MCF 10A (cell line): ENCODE measurements at places on chromosomes 2 and 18.

DNA sequence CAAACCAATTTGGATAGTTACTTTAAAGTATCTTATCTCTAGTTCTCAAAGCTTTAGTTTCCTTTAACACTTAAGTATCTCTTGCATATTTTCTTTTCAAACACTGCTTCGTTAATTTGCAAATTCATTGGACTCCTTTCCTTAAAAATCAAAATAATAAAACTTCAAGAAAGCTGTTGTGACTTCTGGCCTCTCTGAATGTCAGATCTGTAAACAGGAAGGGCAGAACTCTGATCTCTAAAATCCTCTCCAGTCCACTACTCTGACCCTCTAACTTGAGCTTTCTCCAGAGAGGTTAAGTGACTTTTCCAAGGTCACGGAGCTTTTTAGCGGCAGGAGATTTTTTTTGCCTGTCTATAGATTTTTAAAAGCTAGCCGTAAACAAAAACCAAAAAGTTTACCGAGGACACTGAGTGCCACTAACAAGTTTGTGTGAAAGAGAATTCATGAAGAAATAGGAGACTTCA lies 155.5 kb downstream of the TGIF1 start:
- no peak for DNase-seq

DNA sequence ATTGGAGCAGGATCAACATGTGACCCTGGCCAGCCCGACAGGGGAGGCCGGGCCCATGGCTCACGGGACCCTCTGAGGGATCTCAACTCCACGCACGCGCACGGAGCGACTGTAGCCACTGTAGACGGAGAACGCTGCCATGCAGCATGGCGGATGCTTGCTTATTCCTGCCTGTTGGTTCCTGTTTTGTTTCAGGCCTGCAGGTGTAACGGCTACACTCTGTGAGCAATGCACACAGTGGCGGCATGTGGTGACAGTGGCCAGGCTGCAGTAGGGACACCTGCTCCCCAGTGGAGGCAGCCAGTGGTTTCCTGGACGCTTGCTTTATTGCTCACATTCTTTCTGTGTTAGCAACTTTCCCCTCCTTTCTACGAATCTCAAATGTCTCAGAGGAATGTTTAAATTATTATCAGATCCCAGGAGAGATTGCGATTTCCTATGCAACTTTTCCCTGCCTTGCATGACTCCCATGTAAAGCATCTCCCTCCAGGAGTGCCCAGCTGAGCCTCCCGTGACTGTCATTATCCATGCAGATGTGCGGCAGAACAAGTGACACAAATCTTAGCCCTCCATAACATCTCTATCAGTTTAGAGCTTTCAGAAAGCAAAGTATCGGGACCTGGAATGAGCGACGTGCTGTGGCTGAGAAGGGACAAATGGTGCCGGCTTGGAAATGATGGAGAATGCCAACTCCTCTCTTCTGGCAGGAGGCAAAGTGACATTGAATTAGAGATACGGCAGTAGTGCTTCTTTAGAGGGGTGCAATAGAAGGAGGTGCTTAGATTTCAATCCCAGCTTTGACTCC lies 209.7 kb downstream of the ASB1 start:
- DNase-seq, result peak; percentile 6

DNA sequence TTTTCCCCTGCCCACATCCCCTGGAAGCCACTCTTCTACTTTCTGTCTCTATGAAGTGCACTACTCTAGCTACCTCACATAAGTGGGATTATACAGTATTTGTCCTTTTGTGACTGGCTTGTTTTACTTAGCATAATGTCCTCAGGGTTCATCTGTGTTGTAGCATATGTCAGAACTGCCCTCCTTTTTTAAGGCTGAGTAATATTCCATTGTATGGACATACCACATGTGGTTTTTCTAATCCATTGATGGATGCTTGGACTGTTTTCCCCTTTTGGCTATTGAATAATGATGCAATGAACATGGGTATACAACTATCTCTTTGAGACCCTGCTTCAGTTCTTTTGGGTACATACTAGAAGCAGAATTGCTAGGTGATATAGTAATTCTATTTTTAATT lies 95.9 kb downstream of the PRKCE start:
- DNase-seq, result no peak

GRCh38 chr18:69885841-69886531 lies 61.7 kb downstream of the CD226 start:
- DNase-seq, result no peak

- no peak for DNase-seq
Measured at GRCh38 chr2:232387451-232388171, 9.1 kb downstream of the ALPP start.

GRCh38 chr2:26674002-26674751 lies 18.3 kb upstream of the KCNK3 start:
- DNase-seq, result no peak

GRCh38 chr2:42652086-42652485 lies 83.7 kb downstream of the MTA3 start:
- no peak for DNase-seq

GRCh38 chr2:184945824-184946223 lies 347.5 kb downstream of the ZNF804A start:
- no peak for DNase-seq

DNA sequence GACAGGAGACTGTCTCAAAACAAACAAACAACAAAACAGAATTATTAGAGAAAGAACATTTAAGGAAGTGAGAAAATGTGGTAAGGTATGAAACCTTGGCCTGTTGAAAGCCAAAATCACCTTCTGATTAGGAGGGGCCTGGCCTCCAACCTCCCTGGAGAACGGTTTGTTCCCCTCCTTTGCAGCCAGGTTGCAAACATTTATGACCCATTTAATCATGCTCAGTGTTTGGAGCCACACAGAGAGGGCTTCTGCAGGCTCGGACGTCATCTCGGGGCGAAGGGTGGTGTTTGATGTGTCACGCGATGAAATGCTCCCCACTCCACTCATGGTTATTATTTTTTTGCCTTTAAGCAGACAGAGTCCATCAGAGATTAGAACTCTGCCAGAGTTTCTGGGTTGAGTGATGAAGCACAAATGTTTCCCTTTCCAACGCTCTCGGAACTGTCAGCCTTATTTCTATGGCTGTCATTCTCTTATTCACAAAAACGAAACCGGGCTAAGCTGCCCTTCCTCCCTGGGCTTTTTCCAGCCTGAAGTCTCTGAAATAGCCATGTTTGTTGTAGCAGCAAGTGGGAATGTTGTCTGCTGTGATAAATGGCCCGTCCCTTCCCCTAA lies 33.6 kb upstream of the ROCK2 start:
- DNase-seq, result no peak

GRCh38 chr2:70442301-70443077 lies 111.1 kb downstream of the TGFA start:
- DNase-seq, result peak; percentile 11

GRCh38 chr2:7752291-7752690 lies 835.1 kb downstream of the RNF144A start:
- DNase-seq, result no peak
